ENCODE measurements at places on chromosomes 2 and 18.
A peak's percentile ranks its signal among the peaks of the same experiment; 100 is the strongest.

GRCh38 chr2:47741101-47741500 is 41.8 kb upstream of the MSH6 start:
- DNase-seq: no peak

DNA sequence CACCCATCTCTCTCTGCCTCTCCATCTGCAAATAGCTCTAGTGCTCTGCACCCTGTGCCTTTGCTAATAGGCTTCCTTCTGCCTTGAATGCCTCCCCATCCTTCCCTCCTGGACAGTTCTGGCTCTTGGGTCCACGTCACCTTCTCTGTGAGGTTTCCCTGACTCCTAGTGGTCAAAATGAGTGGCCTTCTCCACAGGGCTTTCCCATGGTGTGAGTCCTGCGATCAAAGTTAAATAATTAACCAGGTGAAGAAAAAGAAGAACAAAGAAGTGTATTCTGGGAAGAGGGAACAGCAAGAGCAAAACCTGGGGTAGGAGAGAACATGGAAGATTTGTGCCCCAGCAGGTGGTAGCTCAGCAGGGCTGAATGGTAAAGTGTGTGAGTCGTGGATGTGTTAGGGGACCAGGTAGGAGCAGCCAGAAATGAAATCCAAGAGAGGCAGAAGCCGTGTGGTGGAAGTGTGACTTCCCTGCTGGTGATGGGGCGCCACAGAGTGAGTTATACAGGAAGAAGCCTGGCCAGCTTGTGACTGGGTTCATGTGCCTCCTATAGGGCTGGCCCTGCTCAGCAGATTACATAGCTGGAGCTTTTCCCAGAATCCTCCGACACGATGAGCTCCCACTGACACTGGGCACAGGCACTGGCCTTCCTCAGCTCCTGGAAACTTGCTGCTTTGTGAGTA is 93.8 kb upstream of the LDAH start:
- no peak for DNase-seq

DNA sequence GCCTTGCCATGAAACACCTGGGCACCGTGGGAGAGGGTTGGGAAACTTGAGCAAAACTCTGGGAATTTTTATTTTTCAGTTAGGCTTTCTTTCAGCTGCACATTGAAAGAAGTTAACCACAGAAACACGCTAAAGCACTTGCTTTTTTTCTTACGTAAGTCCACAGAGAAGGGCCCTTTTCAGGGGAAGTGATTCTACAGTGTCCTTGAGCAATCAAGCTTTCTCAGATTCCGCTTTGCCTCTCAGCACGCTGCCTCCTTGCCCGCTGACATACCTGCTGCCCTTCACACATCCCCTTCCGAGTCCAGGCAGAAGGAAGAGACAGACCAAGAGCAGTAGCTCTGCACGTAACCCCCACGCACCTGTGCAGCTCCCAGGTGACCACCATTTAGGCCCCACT is 135.5 kb upstream of the MYT1L start:
- DNase-seq: no peak

DNA sequence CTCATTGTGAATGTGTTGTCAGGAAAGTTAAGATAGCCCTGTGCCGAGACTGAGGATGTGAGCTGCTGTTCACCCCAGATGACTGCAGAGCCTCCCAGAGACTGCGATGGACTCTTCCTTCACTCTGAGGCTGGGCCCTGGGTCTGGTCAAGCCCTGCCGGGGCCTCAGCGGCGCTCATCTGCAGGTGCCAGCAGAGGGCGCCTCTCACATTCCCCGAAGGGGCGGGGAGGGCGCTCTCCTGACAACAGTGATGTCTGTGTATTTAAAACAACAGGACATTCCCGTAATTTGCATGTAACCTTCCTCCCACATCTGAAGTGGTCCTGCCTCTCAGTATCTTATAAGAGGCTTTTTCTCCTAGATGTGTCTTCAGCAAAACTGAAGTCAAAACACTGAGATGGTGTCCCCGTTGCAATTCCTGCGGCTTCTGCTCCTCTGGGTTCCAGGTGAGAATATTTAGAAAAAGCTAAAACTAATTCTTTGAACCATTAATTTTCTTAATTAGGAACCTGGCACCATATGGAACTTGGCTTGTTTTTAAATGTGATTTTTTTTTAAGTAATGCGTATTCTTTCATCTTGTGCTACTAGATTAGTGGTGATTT is 1377.9 kb downstream of the RPIA start:
- DNase-seq: peak; percentile 40

GRCh38 chr2:66569321-66569851 is 134.5 kb downstream of the MEIS1 start:
- DNase-seq: peak; percentile 83

DNA sequence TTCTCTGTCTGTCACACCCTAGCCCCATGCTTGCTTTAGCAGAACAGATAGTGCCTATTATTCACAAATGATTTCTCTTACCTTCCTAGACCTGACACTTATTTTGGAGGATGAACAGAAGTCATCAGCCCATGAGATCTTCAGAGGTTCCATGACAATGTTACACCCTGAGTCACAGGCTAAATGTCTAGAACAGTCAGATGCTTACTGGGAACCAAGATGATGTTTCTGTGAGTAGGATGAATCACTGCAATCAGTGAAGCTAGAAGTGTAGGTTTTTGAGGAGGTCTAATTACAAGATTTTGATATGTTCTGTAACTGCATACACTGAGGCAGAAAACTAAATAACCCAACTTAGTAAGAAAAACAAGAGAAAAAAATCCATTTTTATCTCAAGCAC is 123.0 kb upstream of the THUMPD2 start:
- DNase-seq: no peak

DNA sequence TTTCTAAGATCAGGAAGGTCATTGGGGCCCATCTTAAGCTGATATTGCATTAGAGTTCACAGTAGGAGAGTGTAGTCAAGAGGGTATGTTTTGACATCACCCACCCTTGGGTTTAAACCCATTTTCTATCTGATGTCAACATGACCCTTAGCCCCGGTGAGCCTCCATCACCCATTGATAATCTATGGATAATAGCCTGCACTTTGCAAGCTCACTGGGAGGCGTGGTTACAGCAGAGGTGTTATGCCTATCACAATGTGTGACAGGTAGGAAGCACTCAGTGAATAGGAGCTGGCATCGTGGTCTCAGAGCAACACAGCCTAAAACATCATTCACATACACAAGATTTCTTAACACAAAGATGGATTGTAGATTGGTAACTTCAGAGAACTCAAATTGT is 21.3 kb downstream of the IL18RAP start:
- no peak for DNase-seq

- no peak for DNase-seq
Measured at GRCh38 chr2:135909976-135910375, 33.7 kb upstream of the MCM6 start.

DNA sequence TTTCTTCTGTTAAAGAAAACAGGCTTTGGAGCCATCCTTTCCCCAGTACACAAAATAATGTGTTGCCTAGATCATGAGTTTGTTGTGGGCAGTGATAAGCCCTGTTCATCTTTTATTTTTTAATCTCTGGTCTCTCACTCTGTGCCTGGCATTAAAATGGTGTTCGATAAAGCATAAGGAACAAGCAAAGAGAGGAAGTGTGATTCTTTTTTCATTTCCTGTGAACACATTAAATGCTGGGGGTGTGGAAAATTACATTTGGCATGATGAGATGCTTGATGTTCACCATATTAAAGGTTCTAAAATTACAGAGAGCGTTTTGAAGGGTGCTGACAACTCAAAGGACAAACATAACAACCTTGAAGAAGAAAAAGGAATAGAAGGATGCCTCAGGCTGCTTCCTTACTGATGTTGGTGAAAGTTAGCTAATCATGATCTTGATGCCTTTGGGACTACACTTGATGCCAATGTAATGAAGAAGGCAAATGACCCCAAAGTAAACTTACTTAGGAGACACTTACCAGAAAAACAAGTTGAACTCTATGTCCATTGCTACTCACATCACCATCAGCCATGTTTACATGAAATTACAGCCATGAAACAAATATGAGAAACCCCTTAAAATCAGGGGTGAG is 33.0 kb downstream of the TMEFF2 start:
- no peak for DNase-seq

- DNase-seq: no peak
Measured at GRCh38 chr2:102126660-102127059, 15.9 kb upstream of the IL1R1 start.

DNA sequence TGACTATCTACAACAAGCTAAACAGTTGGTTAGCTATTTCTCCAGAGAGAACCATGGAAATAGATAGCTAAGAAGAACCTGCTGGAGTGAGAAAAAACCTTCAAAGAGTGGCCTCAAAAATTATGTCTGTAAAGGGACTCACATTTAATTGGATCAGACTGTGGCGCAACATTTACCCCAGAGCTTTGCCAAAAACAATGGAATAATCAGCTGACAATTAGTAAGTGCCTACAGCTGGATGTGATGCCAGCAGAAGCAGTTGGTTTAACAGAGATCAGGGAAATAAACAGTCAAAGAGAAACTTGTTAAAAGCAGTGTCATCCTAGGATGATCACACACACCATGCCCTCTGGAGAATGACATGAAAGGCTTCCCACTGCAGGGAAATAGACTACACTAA is 310.7 kb downstream of the CLIP4 start:
- no peak for DNase-seq

DNA sequence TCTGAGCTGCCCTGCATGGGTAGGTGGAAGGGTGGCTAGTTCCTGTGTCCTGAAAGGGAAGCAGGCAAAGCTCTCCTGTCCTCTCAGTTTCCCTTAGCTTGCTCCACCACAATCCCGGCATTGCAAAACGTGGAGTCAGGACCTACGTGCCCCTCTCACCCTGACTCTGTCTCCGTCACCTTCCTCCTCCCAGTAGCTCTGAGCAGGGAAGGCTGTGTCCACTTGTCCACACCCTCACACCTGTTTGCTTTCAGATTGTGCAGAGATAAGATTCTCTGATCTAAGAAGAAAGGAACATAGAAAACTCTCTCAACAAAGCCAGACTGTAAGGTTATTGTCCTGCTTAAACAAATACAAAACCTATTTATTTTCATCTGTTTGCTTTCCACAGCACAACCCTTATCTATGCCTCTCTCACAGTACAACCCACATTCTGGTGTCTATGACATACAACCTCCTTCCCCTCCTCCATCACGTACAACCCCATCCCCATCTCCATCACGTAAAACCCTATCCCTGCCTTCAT is 79.0 kb downstream of the ALPK2 start:
- DNase-seq: no peak

DNA sequence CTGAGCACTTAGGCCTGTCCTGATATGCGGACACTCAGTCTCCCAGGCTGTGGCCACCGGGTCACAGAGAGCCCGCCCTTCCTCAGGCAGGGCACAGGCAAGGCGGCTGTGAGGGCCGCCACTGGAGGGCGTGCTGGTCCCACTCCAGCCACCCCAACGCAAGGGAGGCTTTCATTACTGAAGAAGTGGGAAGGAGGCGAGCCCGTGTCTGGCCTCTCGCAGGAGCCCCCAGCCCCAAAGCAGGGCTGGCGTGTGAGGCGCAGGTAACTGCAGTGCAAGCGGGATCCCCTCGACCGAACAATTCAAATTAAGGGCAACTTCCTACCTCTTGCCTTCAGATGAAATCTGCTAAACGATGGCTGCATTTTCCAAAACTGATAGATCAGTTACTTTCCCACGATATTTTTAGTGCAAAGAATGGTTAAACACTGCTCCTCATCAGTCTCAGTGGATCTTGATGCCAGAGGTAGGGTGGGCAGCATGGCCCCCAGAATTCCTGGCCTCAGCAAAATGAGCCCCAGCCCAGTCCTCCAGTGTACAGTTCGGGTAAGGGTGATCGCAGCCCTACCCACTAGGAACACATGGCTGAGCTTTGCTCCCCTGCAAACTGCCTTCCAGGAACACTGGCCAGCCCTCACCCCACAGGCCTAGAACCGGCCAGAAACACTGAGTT is 97.2 kb downstream of the SEPTIN10 start:
- peak; percentile 81 for DNase-seq

DNA sequence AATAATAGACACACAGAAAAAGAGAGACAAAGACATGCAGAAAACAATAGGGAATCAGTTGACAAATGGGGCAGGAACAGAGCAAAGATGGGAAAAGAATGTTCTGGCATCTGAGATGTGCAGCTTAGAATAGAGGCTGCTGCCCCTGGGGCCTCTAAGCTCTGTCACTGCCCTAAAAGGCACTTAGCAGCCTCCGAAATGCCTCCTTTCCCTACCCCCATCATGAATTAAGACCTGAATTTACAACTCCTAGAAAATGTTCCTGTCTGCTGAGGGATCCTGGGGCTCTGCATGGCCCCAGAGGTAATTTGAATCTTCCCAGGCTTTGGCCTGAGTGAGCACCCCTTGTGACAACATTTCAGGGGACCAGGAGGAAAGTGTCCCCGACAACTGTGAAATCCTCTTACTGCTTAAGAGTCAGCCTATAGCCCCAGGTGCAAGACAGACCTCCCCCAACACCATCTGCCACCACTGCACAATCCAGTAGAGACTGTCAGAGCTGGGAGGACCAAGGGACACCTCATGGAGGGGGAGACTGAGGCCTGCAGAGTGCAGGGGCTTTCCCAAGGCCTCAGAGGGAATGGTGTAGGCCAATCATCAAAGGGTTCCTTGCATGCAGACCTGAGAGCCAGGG is 24.8 kb downstream of the MRPL35 start:
- DNase-seq: peak; percentile 66

- DNase-seq: no peak
Measured at GRCh38 chr2:86793752-86794151, 3.0 kb upstream of the CD8A start.

GRCh38 chr18:3147935-3148554 is 71.7 kb downstream of the MYOM1 start:
- DNase-seq: no peak

GRCh38 chr2:24973812-24974211 is 2.1 kb upstream of the DNAJC27 start:
- DNase-seq: no peak

DNA sequence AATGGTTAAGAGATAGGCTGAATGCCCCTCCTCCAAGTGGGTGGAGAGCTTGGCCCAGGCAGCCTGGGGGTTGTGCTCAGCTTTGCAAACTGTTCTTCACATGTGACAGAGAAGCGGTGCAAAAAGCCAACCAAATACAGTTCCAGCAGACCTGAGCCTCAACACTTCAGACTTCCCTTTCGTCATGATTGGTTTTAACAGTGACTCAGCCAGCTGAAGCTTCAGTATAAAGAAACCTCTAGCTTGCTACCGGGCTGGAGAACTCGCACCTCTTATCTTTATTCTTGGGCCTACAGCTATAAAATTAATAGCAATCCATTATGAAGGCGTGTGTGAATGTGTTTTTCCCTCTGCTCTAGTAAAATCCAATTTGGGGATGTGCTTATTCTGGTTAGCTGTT is 20.0 kb downstream of the SETBP1 start:
- DNase-seq: no peak
